ENCODE measurements at places on chromosomes 2 and 18.

DNA sequence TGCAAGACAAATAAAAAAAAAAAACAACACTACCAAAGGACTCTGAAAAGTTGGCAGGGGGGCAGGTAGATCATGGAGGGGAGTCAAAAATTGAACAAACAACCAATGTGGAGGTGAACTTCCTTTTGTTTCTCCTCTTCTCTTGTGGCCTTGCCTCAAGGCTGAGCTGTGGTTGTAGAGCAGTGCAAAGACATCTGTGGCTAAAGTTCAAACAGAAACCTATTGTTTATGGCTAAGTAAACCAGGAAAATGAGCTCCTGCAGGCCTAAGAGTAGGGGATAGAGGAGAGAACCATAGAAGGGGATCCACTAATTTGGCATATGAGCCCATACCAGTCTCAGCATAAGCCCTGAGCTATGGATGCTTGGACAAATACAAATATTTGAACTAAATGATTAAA, 40.2 kb upstream of the EGR4 start:
- no peak for DNase-seq

DNA sequence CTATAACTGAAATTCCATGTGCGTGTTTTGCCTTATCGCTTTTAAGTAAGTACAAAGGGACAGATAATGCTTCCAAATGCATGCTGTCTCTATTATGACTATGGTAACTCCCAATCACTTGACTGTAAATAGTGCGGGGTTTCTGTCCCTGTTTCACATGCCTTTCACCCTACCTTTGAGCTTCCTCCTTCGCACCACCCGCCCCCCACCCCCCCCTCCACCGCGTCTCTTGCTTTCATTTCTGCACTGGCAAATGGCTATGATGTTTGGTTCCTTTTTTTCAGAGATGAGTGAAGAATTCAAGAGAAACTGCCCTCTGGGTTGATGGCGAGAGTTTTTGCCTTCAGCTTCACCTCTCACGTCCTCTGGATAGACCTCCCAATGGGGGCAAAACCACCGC, 25.0 kb upstream of the SPP2 start:
- no peak for DNase-seq

- no peak for DNase-seq
Observed at GRCh38 chr2:40564184-40564583, 112.3 kb upstream of the SLC8A1 start.

GRCh38 chr2:120932472-120932871, 196.8 kb downstream of the GLI2 start:
- DNase-seq: no peak

- no peak for DNase-seq
Observed at GRCh38 chr2:113755035-113755834, 1.2 kb downstream of the SLC35F5 start.

GRCh38 chr2:78218066-78218465, 695.9 kb upstream of the LRRTM4 start:
- DNase-seq: no peak

- no peak for DNase-seq
Observed at GRCh38 chr18:69648486-69648885, 247.8 kb downstream of the DOK6 start.

DNA sequence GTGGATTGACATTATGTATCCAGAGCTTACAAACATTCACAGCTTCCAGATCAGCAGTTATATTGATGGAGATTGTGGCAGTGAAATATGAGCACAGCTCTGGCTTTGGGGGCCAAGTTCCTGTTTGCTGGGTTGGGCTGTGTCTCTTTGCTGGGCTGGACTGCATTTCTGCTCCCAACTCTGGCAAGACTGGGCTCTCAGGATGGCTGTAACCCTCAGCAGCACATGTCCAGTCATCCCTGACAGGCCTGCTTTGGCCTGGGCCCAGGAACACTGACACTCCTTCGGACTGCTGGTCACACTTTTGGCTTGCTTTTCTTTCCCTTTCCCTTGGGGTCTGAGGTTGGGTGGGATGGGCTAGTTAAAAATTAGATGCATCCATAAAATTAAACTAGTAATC, 17.9 kb upstream of the VPS4B start:
- DNase-seq: no peak

DNA sequence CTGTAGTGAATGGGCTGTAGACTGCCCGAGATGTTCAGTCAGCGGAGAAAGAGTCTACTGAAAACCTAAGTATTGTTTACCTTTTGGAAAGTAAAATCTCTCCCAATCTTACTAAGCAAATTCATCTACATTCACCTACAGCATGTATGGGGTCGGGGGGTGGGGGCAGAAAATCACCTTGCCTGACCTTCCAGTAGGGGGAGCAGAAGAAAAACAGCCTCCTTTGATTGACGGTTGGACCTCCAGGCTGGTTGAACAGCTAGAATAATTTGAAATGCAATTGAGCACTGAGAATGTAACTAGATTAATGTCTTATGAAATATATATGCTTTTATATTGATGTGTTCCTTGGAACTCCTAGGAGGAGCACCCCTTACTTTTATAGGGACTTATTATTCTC, 10.0 kb downstream of the LRATD1 start:
- no peak for DNase-seq

GRCh38 chr18:28041366-28041765, 135.6 kb downstream of the CDH2 start:
- DNase-seq: no peak

DNA sequence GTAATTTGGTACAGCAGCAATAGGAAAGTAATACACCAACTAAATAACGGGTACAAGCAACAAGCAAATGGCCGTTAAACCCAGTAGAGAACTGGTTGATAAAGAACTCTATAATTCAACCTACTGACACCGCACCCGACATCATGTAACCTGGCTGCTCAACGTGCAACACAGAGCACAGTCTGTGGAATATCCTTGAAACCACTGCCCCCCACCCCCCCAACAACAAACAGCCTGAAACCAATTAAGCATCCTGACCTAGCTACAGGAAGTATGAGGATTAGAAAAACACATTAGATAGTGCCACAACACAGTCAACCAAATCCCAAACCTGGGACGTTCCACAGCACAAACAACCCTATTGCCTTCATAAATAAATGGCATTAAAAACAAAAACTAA, 23.5 kb downstream of the HDLBP start:
- no peak for DNase-seq

DNA sequence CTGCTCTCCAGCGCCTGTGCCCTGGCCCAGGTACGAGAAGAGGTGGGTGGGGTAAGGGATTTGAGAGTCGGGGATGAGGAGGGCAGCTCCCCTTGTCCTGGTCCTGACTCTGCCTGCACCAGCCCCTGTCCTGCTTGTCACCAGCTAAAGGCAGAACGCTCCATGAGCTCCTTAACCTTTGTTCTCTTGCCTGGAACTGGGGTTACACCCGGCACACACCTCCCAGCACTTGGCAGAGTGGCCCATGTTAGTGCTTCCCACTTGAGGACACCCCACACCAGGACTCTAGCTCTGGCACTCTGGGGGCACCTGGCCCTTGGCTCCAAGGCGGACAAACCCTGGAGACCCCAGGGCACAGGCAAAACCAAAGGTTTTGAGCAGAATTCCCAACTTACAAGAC, 19.2 kb downstream of the ANO7 start:
- no peak for DNase-seq

DNA sequence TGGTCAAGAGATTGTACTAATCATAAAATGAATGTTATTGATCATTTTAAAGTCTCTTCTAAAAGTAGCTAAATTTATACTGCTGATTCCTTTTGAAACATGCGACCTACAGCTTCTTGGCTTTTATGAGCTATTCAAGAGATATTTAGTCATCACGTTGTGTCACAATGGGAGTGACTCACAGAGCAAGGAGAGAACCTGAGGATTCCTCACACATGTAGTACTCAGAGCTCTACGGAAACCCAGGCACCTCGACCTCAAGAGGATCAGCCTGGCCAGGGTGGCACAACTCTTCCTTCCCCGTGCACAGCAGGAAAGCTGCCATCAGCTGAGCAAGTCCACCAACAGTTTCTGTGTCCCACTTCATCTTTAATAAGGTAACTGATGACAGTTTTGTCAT, at the start of gene DHRS9:
Gene DHRS9, plus strand, starts transcription at position 223 of the 400 bp plus-strand sequence. CDS start 12,019 bp downstream, outside the sequence.
- DNase-seq: no peak

- DNase-seq: no peak
Observed at GRCh38 chr18:8998481-8999217, 103.8 kb upstream of the NDUFV2 start.

GRCh38 chr2:122542646-122543045, 787.2 kb downstream of the TSN start:
- DNase-seq: no peak

DNA sequence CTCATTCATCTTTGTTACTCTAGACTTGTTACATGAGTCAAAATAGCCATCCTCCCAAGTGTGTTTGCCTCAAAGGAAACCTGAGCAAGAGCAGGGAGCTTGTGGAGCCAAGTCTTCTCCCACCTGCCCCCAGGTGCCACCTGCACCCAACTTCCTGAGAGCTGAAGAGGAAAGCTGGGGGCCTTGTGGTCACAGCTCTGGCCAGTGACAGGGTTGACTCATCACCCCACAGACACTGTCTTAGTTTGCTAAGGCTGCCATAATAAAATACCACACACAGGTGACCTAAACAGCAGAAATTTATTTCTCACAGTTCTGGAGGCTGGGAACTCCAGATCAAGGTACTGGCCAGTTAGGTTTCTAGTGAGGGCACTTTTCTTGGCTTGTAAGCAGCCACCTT, 99.6 kb downstream of the TPGS2 start:
- no peak for DNase-seq

DNA sequence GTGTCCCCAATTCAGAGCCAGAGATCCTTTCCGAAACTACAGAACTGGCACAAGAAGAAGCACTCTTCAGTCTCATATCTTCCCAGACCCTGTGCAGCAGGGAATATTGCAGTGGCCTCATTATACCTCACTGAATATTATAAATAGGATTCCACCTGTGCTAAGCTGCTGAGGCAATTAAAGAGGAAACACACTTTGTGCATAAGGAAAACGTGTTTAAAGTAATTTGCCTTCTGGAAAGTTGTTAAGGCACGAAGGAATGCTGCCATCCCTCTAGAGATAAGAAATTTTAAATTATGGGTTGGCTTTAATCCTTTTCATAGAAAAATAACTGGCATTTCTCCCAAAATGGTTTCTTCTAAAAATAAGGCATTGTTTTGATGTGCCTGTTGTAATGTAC, 233.3 kb downstream of the RAB3GAP1 start:
- no peak for DNase-seq

- no peak for DNase-seq
Observed at GRCh38 chr2:204885747-204886146, 340.5 kb downstream of the PARD3B start.

- DNase-seq: no peak
Observed at GRCh38 chr2:133092571-133092970, 422.6 kb upstream of the LYPD1 start.

GRCh38 chr2:96826546-96827278, 10.6 kb downstream of the CNNM3 start:
- no peak for DNase-seq

GRCh38 chr18:72826736-72827135, 41.1 kb downstream of the NETO1 start:
- DNase-seq: no peak
